ENCODE measurements at places on chromosomes 12 and 14.

DNA sequence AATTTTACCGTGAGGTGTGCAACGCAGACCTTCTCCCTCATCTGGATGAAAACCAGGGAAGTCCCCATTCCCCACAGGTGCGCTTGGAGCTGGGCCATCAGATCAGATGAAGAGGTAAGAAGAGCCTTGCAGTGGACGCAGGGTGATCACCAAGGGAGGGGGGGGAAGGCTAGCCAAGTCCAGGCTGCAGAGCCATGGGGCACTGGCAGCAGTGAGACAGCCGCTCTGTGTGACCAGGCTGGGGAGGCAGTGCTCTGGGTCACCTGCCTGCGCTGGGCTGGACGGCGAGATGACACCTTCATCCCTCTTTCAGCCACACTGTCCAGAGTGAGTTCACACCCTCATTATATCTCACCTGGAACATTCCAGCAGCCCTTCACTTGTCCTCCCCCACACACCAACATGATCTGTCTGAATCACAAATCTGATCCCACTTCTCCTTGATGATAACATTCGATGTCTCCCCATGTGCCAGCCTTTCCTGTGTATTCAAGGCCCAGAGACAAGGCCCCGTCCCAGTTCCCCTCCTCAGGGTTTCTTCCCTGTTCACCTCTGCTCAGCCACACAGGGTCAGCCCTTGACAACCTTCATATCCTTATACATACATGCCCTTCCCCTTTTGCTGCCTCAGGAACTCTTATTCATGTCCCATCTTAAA lies 65.9 kb upstream of the VASH1 start:
- no peak for DNase-seq

GRCh38 chr14:88386256-88386794 lies 868 bp downstream of the SPATA7 start:
- no peak for DNase-seq

DNA sequence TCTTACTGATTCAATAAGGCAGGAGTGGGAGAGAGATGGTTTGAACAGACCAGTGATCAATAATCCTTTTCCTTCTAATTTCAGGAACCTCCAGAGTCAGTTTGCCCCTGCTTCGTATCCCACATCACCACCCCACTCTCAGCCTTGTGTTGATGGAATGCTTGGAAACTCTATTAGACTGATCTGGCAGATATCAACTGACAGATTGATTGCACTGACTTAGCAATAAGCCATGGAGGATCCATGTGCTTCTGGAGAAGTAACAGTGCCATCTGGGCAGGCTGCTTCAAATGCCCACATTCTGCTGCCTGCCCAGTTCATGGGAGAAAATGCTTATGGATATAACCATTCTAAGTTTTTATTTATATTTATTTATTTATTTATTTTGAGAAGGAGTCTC lies 218.0 kb downstream of the SLC2A13 start:
- DNase-seq, result no peak

DNA sequence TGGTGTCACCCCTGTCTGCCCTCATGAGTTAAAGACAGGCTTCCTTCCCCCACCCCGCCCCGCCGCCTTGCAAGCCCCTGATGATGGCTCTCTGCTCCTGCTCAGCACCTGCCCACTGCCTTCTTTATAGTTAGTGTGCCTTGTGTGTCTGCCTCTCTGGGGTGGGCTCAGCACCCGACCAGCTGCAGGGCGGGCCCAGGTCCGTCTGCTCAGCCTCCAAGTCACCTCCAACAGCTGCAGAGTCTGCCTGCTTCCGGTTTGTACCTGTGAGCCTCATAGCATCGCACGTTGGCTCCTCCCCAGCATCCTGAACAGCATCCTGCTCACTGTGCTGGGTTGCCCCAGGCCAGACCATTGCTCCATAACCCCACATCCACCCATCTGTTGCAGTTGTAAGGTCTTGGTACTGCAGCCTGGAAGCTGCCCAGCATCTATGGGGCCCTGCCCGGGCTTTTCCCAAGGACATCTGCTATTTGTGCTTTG lies 3.5 kb downstream of the TGFB3 start:
- no peak for DNase-seq

- DNase-seq, result no peak
These were observed 113.1 kb upstream of the FKBP4 start for GRCh38 chr12:2681450-2682205.

DNA sequence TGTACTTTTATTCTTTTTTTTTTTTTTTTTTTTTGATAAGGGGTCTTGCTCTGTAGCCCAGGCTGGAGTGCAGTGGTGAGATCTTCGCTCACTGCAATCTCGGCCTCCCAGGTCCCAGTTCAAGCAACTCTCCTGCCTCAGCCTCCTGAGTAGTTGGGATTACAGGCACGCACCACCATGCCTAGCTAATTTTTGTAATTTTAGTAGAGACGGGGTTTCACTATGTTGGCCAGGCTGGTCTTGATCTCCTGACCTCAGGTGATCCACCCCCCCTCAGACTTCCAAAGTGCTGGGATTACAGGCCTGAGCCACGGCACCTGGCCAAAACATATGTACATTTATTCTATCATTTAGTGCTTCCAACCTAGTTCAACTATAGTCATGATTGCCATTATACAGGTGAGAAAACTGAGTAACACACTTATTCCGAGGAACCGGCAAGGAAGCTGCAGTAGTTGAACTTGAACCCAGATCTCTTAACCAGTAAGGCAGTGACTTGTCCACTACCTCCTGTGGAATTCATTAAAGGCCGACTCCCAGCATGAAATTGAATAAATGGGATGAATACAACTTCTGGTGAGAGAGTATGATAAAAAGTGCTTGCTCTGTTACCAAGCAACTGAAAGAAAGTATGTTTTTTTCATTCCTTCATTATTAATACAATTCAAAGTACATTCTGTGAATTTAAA lies 755 bp upstream of the ATF7IP start:
- DNase-seq, result no peak

GRCh38 chr14:35088514-35088913 lies 33.3 kb downstream of the PPP2R3C start:
- DNase-seq, result no peak
